Right ventricle myocardium superior (tissue), 1 donor: ENCODE measurements at places on chromosomes 1 and 21.

DNA sequence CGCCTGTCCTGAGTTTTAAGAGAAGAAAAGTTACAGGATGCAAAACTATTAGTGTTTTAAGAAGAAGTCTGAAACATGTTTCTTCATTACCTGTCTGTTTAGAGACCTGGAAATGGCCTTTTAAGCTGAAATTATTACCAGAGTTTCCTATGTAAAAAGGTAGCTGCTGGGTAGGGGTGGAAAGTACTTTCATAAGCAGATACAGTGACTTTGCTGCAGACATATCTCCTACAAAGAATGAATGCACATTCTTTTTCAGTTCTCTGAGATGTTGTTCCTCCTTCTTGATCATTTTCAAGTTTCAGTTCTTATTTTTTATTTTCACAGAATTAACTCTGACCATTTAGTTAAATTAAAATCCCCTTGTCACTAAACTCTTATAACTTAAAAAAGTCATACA, 1329.6 kb downstream of the KCNT2 start:
- no peak for DNase-seq

- no peak for DNase-seq
Measured at GRCh38 chr1:78358165-78358564, 132.6 kb upstream of the PTGFR start.

GRCh38 chr1:181739214-181739613, 255.9 kb downstream of the CACNA1E start:
- DNase-seq, result no peak

DNA sequence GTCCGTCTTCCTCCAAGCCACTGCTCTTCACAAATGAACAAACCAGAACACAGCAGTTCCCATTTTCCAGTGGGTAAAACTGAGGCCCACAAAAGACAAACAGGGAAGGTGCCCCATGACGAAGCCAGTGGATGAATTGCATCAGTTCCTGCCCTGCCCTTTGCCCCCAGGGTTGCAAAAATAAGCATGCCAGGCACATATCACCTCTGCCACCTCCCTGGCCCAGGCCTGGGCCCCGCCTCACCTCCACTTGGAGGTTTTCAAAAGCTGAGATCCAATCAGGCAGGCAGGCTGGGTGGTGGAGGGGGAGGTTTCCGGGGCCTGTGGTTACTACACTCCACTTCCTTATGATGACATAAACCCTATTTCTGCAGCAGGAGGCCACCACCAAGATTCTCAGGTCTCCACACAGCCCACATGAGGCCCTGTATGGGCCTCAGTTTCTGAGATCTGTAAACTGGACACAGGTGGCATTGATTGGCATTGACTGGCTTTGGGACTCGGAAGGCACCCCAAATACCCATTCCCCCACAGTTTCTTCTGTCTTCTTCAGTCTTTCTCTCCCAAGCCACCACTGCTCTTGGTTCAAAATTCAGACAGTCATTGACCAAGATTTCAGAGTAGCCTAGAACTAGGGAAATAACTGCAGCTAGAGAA, 4.1 kb downstream of the KIF21B start:
- DNase-seq, result peak; percentile 82

DNA sequence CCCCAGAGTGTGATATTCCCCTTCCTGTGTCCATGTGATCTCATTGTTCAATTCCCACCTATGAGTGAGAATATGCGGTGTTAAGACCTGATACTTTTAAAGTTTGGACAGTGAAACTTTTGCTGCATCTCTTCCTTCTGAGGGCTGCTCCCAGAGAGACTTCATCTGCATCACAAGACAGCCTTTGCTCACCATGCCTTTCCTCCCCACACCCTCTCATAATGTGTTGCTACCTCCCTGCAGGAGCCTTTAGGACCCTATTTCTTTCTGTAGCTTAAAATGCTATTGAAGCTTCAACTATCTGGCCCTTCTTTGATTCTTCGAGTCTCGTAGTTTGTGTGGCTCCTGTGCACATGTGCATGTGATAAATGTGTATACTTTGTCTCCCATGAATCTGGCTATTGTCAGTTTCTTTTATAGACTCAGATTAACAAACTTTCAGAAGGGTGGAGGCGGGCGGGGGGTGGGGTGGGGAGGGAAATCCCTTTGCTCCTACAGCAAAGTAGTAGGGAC, 23.7 kb downstream of the LEPR start:
- no peak for DNase-seq

DNA sequence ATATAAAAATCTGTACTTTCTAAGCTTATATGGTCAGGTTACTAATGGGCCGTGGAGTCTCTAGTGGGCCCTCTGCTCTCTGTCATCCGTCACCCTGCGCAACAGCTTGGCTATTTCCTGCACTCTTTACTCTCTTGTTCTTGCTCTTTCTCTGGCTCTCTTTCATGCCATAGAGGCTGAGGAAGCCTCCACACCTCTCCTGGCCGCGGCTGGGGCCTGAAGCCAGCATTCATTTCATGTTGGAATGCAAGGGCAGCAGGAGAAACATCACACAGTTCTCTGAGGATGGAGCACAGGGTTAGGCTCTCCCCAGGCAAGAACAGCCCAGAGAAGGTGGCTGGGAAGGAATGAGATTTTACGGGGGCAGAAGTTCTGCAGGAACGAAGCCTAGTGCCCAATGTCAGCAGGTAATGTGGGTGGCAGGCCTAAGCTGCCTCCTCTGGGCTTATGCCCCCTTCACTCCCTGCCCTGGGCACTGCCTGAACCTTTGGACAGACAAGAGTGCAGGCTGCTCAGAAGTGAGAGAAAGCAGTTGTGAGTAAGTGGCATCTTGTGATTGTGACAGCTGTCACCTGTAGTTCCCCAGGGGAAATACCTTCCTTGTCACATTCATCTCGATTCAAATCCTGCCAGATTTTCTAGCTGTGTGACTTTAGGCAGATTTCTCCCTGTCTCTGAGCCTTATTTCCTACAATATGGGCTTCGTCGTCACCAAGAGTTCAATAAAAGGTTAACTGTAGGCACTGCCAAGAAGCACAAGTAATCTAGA, 3.6 kb upstream of the FHAD1 start:
- DNase-seq, result no peak

DNA sequence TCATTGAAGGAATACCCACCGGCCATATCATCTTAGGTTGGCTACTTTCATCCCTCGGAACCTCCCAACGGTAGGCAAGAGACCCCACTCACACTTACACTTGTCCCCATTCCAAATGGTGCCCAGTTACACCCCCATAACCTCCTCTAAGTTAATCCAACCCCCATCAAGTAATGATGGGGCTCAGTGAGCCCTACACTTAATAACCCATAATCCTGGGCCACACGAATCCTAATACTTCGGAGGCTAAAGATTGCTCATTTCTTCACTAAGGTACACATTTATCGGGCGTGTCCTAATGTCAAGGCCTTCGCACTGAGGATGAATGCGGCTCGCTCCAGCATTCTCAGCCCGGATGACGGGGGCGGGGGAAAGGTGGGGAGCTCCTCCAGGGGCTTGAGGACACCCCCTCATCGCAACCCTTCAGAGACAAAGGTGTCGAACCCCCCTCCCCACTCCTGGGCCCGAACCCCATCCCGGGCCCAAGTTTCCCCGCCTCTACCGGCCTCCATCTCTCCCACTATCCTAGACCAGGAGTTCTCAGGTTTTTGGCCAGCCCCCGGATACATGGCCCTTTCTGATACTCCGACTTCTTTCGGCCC, 435 bp downstream of the ILF2 start:
- no peak for DNase-seq

DNA sequence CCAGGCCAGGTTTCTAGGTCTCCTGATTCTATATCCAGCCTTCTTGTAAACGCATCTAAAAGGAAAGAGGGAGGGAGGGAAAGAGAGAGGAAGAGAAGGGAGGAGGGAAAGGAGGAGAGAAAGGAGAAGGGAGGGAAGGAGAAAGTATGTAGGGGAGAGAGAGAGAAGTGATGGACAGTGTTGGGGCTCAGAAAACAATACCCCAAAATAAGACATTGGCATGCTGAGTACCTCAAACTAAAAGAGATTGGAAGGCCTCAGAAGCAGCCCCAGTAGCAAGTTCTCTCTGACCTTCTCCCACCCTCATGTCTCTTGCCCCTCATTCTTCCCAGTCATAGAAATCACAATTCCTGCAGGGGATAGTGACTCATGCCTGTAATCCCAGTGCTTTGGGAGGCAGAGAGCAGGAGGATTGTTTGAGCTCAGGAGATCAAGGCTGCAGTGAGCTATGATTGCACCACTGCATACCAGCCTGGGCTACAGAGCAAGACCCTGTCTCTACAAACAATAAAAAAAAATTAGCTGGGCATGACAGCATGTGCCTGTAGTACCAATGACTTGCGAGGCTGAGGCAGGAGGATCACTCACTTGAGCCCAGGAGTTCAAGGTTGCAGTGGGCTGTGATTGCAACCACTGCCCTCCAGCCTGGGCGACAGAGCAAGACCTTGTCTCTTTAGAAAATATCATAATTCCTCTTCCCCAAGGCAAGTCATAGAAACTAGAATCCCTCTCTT, 51.2 kb downstream of the DNTTIP2 start:
- no peak for DNase-seq

- DNase-seq, result no peak
Measured at GRCh38 chr1:161834967-161835550, 68.9 kb downstream of the ATF6 start.

- no peak for DNase-seq
Measured at GRCh38 chr1:109531826-109532364, 7.8 kb upstream of the GPR61 start.

GRCh38 chr1:183630748-183631147, 4.8 kb downstream of the ARPC5 start:
- no peak for DNase-seq

GRCh38 chr1:230301322-230301721, 124.8 kb downstream of the PGBD5 start:
- no peak for DNase-seq

GRCh38 chr1:202227997-202228401, 34.4 kb downstream of the LGR6 start:
- no peak for DNase-seq

DNA sequence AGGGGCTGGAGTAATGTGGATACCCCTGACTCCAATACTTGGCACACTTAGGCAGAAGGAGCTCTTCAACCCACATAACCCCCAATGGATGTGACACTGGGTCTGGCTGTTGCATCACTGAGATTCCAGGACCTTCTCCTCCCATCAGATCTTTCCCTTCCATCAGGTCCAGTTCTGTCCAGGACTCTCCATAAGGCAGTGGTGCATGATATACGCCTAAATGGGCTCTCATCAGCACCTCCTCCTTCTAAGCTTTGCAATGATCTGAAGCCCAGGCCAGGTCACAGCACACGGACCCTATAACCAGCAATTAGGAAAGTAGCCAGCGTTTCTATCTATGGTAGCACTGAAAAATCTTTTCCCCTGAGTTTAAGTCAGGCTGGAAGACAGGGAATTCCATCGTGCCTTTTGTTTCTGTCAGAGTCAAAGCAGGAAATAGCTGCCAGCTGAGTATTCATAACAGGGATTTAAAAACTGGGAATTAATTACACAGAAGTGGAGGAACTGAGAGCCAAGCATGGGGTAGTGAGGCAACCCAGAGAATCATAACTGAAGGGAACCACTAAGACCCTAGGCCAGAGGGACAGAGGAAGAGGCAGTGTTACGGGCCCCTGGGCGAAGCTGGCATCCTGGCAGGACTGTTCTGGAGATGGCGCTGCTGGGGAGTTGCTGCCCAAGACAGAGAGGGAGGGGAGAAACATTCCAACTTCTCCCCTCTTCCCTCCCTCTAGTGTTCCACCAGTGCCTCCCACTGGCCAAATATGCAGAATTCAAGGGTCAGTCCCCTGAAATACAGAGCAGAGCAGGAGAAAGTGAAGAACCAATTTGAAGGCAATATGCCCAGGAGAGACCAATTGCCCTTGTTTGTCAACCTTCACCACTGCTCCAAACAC, 37.5 kb upstream of the HOOK1 start:
- no peak for DNase-seq

DNA sequence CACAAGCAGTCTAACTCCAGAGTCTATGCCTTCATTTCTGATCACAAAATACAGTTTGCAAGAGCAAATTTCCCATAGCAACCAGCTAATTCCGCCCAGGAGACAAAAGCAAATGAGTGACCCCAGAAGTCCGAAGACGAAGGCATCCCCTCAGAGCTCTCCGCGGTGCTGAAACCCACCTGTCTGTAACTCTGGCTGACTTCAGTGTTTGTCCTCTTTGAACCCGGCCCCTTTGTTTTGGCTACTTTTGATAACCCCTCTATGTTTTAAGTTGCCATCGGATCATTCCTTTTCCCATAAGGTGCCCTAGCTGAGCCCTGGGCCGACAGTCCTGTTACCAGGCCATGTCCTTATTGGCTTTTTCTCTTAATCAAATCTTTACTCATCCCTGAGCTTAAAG, 515.8 kb downstream of the PTPRU start:
- DNase-seq, result no peak

DNA sequence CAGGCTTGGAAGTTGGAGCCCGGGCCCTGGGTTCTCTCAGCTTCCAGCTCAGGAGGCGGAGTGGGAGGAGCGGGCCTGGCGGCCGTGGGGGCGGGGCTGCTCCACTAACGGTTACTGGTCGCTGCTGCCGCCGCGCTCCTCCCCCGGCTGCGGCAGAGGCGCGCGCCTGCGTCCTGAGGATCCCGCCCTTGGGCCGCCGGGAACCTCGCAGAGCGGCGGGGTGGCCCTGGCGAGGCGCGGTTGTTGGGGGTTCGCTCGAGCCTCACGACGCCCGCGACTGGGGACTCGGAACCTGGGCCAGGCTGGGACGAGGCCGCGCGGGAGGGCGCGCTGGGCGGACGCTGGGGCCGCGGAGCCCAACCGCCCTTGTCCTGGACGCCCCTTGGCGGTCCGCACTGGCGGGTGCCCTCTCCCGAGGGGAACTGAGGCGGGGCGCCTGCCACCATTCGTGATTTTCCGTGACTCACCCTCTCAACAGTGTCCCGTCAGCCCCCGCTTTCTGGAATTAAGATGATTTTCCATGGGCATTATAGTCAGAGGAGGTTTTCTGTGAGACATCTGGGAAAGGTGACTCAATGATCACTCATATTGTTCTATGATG, 34.1 kb downstream of the OR2G3 start:
- DNase-seq, result peak; percentile 88

DNA sequence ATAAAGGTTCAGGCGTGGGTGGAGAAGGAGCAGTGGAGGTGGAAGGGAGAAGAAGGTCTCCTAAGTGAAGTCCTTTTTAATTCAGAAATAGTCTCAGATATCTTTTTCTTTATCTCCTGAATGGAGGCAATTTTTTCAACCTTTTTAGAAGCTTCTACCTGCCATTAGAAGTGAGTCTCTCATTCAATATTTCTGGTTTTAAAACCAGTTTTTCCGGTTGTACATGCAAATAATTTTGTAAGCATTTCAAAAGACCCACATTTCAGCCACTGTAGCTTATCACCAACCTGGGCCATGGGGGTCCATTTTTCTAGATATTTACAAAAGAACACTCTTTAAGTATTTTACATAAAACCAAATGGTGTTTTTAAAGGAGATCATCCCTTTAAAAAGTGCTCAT, 1280.2 kb downstream of the NCAM2 start:
- no peak for DNase-seq

DNA sequence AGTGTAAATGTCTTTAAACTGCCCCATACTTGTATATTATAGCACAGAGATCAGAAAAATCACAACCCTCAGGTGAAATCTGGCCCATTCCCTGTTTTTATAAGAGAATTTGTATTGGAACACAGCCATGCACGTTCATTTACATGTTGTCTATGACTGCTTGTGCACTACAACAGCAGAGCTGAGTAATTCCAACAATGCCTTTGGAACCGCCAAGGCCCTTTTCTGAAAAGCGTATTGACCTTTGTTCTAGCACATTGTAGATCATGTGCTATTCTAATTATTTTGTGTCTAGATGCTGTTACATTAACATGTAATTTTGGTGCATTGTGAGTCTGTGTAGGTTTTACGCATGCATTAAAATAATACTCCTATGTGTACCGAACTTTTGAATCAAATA, 339.6 kb downstream of the CHRM3 start:
- no peak for DNase-seq

- no peak for DNase-seq
Measured at GRCh38 chr1:230073371-230074035, 6.5 kb downstream of the GALNT2 start.

- no peak for DNase-seq
Measured at GRCh38 chr1:169595764-169596711, 9.8 kb upstream of the F5 start.
